CD8-positive, alpha-beta T cell (primary cell): ENCODE measurements at places on chromosomes 12 and 14. TPM values are rescaled to one million over a fixed set of nuclear protein-coding genes. Genes with fewer than 3 reads are reported as not detected.

Gene NRIP2
- not detected for total RNA-seq

- DNase-seq, result no peak
Observed at GRCh38 chr12:26017484-26018211, 59.2 kb downstream of the RASSF8 start.

- no peak for DNase-seq
Observed at GRCh38 chr14:57492859-57493258, 798 bp downstream of the CCDC198 start.

DNA sequence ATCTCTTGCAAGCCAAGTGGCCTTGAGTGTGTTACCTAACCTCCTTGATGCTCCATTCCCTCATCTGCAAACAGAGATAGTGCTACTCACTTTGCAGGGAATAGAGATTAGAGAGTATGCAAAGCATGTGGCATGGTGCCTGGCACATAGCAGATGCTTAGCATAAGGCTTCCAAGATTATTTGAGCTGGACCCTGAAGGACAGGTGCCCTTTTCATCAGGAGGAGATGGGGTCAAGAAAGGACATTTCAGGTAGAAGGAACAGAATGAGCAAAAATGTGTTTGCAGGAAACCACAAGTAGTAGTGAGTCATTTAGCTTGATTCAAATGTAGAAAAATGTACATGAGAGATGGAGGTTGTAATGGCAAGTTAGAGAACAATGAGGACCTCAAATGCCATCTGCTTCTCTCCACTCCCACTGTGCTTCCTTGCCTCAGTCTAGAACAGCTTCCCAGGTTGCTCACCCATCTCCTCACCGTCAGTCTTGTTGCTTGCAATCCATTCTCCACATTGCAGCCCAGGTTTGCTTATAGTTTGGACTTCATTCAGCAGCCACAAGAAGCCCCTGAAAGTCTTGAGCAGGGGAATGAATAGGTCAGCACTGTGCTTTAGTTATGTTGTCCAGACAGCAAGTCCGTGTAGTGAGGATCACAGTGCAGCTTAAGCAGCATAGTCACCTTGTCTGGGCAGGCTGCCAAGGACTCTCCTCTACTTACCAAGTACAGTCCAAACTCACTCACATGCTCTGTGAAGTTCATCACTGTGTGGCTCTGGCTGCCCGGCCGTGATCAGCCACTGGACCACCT, 536.3 kb upstream of the CCDC196 start:
- peak; percentile 32 for DNase-seq

DNA sequence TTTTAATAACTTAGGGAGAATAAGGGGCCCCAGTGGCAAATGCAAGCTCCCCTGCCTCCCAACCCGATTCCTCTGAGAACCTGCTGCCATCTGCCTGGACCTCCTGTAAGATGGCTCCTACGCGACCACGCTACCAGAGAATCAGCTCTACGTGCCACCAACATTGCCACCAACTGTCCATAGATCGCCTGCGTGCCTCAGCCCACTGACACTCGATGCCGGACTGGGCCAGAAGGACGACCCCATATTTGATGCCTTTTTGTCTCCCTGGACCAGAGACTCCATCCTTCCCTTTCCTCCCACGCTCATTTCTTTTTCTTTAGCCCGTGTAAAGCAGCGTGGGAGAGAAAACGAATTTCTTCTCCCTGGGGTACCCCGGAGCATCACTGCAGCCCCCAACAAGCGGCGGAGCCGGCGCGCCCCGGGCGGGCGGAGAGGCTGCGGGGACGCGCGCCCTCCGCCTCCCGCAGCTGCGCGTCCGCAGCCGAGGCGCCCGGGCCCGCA, 565 bp upstream of the KLHL42 start:
- DNase-seq, result peak; percentile 1

Gene GPR84
- total RNA-seq, result not detected

GRCh38 chr14:26398616-26399015, 199.2 kb downstream of the NOVA1 start:
- DNase-seq, result no peak

Gene CCDC38
- total RNA-seq, result not detected

- DNase-seq, result no peak
Observed at GRCh38 chr14:75428230-75429104, 645 bp downstream of the JDP2 start.

DNA sequence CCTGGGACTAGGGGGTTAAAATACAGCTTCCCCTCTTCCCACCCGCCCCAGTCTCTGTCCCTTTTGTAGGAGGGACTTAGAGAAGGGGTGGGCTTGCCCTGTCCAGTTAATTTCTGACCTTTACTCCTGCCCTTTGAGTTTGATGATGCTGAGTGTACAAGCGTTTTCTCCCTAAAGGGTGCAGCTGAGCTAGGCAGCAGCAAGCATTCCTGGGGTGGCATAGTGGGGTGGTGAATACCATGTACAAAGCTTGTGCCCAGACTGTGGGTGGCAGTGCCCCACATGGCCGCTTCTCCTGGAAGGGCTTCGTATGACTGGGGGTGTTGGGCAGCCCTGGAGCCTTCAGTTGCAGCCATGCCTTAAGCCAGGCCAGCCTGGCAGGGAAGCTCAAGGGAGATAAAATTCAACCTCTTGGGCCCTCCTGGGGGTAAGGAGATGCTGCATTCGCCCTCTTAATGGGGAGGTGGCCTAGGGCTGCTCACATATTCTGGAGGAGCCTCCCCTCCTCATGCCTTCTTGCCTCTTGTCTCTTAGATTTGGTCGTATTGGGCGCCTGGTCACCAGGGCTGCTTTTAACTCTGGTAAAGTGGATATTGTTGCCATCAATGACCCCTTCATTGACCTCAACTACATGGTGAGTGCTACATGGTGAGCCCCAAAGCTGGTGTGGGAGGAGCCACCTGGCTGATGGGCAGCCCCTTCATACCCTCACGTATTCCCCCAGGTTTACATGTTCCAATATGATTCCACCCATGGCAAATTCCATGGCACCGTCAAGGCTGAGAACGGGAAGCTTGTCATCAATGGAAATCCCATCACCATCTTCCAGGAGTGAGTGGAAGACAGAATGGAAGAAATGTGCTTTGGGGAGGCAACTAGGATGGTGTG, 1.9 kb downstream of the GAPDH start:
- DNase-seq, result no peak

DNA sequence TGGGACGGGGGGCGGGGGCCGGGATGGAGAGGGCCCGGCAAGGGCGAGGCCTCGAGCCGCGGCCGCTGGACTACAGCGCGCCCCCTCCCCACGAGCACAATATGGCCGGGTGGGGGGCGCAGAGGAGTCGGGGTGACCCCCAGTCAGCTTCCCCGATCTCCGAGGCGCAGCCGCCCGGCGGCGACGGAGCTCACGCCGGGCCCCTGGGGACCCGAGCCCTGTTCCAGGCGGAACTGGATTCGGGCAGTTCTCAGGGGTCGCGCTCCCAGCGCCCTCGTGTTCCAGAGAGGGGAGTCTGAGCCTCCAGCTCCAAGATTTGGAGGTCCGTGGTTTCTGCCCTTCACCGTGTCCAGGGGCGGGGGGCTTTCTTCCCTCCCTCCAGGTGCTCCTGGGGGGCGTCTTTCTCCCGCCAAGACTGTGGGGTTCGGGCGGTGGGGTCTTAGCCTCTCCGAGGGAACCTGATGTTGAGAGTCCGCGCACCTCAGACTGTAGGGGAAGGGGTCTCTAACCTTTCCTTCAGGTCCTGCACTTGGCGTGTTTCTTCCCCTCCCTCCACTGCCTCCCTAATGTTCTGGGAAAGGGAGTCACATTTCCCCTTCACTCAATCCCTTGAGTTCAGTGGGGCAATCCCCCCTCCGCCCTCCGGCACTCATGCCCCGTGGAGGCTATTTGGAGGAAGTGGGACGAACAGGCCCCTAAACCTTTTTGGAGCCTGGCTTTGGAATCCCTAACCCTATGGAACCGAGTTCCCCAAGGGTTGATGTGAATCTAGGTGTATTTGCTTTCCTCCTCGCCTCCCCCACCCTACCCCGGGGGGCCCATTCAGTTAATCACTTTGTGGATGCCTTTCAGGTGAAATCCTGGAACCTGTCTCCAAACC, 584 bp downstream of the ACVR1B start:
- no peak for DNase-seq

- DNase-seq, result peak; percentile 89
Observed at GRCh38 chr12:122888232-122888752, 7.6 kb downstream of the VPS37B start.

- DNase-seq, result no peak
Observed at GRCh38 chr14:32014057-32014456, 63.0 kb upstream of the ARHGAP5 start.
